Fibroblast of the aortic adventitia (primary cell): ENCODE measurements at places on chromosomes 16 and 17. TPM values are rescaled to one million over a fixed set of nuclear protein-coding genes. Genes with fewer than 3 reads are reported as not detected.

DNA sequence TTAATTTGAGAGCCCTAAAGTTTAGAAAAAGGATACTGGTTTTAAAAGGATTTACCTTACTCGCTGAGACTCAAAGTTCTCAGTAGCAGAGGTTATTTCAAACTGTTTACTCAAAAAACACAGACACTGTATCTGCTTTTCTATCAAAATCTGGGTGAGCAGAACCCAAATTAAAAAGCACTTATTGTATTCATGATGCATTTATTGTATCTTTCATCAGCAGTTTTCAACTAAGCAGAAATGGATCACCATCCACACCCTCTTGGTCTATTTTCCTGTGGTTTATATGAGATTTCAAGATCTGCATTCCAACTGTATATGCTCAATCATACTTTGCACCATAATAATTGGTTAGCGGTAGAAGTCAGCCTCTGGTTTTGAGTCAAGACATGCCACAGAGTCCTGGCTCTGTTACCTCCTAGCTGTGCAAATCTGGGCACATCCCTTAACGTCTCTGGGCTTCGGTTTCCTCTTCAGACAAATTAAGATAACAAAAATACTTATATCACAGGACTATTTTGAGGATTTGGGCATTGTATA lies 109.5 kb downstream of the ASIC2 start:
- DNase-seq, result no peak

- no peak for DNase-seq
Observed at GRCh38 chr17:66753126-66753920, 81.6 kb upstream of the CACNG5 start.

The ANKS4B gene
- total RNA-seq, result not detected in 2 replicates

GRCh38 chr17:81339534-81340296 lies 44.6 kb upstream of the SLC38A10 start:
- no peak for DNase-seq

GRCh38 chr17:78383725-78384471 lies 5.4 kb downstream of the PGS1 start:
- peak; percentile 99 for DNase-seq

The CSH2 gene
- total RNA-seq, result not detected in 2 replicates
